ENCODE measurements at places on chromosomes 12 and 14. TPM values are rescaled to one million over a fixed set of nuclear protein-coding genes. Genes with fewer than 3 reads are reported as not detected.

GRCh38 chr12:93592641-93593406 lies 20.3 kb downstream of the SOCS2 start:
- no peaks in the 10 kb centered on the region for H3K4me1 ChIP-seq
- H3K36me3 ChIP-seq, result no peaks in the 10 kb centered on the region
- H3K27ac ChIP-seq, result no peak overlapping the region
- peaks cover 7% of the 10 kb centered on the region for H3K27me3 ChIP-seq
- no peak overlapping the region for H3K4me3 ChIP-seq
- no peak for DNase-seq

- no peak for DNase-seq
- H3K4me1 ChIP-seq, result no peaks in the 10 kb centered on the region
- no peaks in the 10 kb centered on the region for H3K27me3 ChIP-seq
- no peaks in the 10 kb centered on the region for H3K36me3 ChIP-seq
- H3K4me3 ChIP-seq, result no peak overlapping the region
These were observed 464.6 kb downstream of the ADAMTS20 start for GRCh38 chr12:43087195-43088091.

GRCh38 chr12:50222275-50222783 lies 55.2 kb upstream of the CERS5 start:
- DNase-seq, result peak; percentile 95
- H3K27ac ChIP-seq, result peak overlapping the region; percentile 95
- H3K4me3 ChIP-seq, result peak overlapping the region; percentile 27
- H3K27me3 ChIP-seq, result no peaks in the 10 kb centered on the region
- H3K4me1 ChIP-seq, result peaks cover 15% of the 10 kb centered on the region

DNA sequence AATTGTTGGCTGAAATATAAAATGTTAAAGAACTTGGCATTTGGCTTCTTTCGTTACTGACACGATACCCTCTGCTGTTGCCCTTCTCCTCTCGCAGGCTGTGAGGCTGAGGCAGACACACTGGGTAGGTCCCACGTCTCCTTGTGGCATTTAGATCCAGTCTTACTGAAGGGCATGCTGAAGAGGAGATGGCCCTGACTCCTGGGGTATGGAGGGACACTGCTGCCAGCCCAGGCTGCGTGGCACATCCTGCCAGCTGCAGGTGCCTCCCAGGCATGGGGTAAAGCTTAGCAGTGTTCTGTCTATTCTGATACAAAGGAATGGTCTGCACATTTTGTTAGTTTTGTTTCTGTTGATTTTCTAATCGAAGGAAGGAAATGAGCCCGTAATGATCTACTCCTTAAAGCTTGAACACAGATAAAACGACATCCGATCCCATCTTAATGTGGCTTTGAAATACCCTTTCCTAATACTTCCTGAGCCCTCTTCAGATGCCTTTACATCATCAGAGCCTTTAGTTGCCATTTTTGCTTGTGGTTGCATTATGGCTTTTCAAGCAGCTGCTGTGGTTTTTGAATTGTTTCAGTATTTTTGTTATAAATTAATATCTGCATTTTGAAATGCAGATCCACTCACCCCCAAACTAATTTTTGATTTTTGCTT lies 61.1 kb downstream of the WDR20 start:
- DNase-seq, result no peak
- no peak overlapping the region for H3K27ac ChIP-seq
- no peaks in the 10 kb centered on the region for H3K27me3 ChIP-seq
- H3K36me3 ChIP-seq, result no peaks in the 10 kb centered on the region
- no peak overlapping the region for H3K4me3 ChIP-seq

DNA sequence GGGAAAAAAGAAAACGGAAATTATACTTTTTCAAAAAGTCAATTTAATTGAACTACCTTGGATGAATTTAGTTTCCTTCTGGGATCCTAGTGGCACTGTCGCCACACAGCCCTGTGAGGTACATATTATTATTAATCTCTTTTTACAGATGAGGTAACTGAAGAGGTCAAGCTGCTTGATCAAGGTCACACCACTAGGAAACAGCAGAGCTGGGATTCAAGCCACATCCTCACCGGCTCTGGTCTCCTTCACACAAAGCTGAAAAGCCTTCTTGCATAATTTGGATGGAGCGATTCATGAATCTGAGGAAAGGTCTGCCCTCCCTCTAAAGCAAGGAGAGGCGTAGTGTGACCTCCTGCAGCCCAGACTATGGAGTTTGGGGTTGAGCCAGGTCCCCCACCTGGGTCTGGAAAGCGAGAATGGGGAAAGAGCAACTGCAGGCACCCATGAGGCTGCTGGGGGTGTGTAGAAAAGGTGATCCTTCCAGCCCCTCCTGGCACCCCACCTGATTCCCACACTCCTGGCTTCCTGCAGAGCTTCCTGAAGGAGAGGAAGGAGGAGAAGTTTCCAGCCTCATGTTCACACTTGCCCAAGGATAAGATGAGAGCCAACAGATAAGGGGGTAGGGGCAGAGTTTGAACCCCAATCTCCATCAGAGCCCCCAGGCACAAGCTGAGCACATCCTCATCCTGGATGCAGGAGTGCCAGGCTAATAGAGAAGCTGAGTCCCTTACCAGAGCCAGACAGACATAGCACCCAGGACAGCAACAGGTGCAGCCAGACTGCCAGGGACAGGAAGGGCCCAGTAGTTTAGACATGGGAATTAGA lies 3.9 kb upstream of the KRT79 start:
- H3K4me1 ChIP-seq, result no peaks in the 10 kb centered on the region
- peak; percentile 46 for DNase-seq
- no peak overlapping the region for H3K4me3 ChIP-seq
- H3K27ac ChIP-seq, result no peak overlapping the region

- no peak for DNase-seq
- no peaks in the 10 kb centered on the region for H3K4me1 ChIP-seq
- no peak overlapping the region for H3K4me3 ChIP-seq
- no peaks in the 10 kb centered on the region for H3K27me3 ChIP-seq
These were observed 175.8 kb downstream of the TTC8 start for GRCh38 chr14:89000007-89000942.

DNA sequence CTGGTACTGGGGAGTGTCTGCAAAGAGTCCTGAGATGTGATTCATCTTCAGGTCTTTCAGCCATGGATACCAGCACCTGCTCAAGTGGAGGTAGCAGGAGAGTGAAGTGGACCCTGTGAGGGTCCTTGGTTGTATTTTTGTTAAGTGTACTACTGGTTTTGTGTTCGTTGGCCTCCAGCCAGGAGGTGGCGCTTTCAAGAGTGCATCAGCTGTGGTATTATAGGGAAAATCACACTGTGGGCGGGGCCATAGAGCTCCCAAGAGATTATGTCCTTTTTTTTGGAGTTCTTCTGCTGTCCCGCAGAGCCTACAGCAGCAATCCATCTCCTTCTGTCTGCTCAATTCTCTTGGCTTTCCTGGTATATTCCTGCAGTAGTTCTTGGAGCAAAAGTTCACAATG lies 66.8 kb downstream of the SPATA7 start:
- H3K4me1 ChIP-seq, result no peaks in the 10 kb centered on the region
- H3K36me3 ChIP-seq, result no peaks in the 10 kb centered on the region
- H3K4me3 ChIP-seq, result no peak overlapping the region
- H3K27ac ChIP-seq, result no peak overlapping the region

- no peaks in the 10 kb centered on the region for H3K27me3 ChIP-seq
- peaks cover 7% of the 10 kb centered on the region for H3K4me1 ChIP-seq
- H3K4me3 ChIP-seq, result no peak overlapping the region
- no peak overlapping the region for H3K27ac ChIP-seq
- DNase-seq, result no peak
These were observed 2.8 kb downstream of the SLC2A13 start for GRCh38 chr12:40103043-40103442.

- H3K27me3 ChIP-seq, result peaks cover 33% of the 10 kb centered on the region
- H3K4me3 ChIP-seq, result no peak overlapping the region
- peak; percentile 54 for DNase-seq
- H3K4me1 ChIP-seq, result no peaks in the 10 kb centered on the region
- no peaks in the 10 kb centered on the region for H3K36me3 ChIP-seq
These were observed 9.4 kb downstream of the SSPN start for GRCh38 chr12:26204612-26205289.

- no peaks in the 10 kb centered on the region for H3K27me3 ChIP-seq
- DNase-seq, result peak; percentile 73
- no peak overlapping the region for H3K27ac ChIP-seq
These were observed 133.7 kb downstream of the AEBP2 start for GRCh38 chr12:19572920-19573558.

DNA sequence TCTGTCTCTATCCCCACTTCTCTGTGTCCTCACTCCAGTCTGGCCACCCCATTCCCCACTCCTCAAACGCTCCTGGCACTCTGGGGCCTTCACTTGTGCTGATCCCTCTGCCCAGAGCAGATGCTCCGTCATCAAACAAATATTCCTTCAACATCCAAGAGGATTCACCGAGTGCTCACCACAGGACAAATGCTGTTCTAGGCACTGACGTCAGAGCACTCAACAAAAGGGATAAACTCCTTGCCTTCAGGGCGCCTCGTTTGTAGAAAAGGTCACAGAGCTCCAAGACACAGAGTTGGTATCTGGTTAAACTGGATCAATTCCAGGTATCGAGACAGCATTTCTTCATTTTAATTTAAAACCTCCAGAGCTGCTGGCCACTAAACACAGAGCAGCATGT lies 35.3 kb downstream of the PSMC1 start:
- H3K4me1 ChIP-seq, result no peaks in the 10 kb centered on the region
- no peak overlapping the region for H3K4me3 ChIP-seq
- peaks cover 18% of the 10 kb centered on the region for H3K36me3 ChIP-seq
- no peak for DNase-seq

DNA sequence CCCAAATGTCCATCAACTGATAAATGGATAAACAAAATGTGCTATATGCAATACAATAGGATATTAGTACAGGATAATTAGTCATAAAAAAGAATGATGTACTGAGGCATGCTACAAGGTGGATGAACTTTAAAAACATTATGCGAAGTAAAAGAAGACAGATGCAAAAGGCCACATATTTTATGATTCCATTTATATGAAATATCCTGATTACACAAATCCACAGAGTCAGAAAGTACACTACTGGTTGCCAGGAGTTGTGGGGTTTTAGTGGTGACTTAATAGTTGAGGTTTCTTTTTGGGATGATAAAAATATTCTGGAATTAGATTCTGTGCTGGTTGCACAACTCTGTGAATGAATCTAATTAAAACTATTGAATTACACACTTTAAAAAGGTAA lies 12.6 kb downstream of the TRIM9 start:
- H3K4me3 ChIP-seq, result no peak overlapping the region
- H3K27ac ChIP-seq, result no peak overlapping the region
- no peaks in the 10 kb centered on the region for H3K4me1 ChIP-seq
- H3K27me3 ChIP-seq, result no peaks in the 10 kb centered on the region
- no peaks in the 10 kb centered on the region for H3K36me3 ChIP-seq

- no peak overlapping the region for H3K4me3 ChIP-seq
- DNase-seq, result no peak
- no peak overlapping the region for H3K27ac ChIP-seq
- H3K4me1 ChIP-seq, result no peaks in the 10 kb centered on the region
These were observed 380.9 kb upstream of the TMTC1 start for GRCh38 chr12:30164382-30165318.

Gene DTX1
- 0.18 TPM for total RNA-seq
